ENCODE measurements at places on chromosomes 5 and 9.

- no peak for DNase-seq
Observed at GRCh38 chr9:111063332-111063731, 25.1 kb upstream of the LPAR1 start.

GRCh38 chr9:4066120-4066519 is 233.7 kb downstream of the GLIS3 start:
- no peak for DNase-seq

DNA sequence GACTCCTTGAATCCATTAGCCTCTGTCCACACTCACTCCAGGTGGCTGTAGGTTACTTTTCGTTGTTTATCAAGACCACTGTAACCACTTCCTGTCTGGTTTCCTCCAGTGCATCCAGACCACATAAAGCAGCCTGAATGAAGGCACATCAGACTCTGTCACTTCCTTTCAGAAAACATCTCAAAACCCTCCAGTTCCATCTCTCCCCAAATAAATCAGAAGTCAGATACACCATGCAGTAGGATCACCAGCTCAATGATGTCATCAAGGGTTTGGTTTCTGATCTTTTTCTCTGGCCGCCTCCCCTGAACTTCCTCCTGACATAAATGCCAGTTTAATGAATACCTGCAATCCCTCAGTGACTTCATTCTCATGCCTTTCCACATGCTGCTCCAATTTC is 161.2 kb downstream of the ZNF462 start:
- DNase-seq, result no peak

- no peak for DNase-seq
Observed at GRCh38 chr5:164809821-164810220, 1304.4 kb downstream of the MAT2B start.

DNA sequence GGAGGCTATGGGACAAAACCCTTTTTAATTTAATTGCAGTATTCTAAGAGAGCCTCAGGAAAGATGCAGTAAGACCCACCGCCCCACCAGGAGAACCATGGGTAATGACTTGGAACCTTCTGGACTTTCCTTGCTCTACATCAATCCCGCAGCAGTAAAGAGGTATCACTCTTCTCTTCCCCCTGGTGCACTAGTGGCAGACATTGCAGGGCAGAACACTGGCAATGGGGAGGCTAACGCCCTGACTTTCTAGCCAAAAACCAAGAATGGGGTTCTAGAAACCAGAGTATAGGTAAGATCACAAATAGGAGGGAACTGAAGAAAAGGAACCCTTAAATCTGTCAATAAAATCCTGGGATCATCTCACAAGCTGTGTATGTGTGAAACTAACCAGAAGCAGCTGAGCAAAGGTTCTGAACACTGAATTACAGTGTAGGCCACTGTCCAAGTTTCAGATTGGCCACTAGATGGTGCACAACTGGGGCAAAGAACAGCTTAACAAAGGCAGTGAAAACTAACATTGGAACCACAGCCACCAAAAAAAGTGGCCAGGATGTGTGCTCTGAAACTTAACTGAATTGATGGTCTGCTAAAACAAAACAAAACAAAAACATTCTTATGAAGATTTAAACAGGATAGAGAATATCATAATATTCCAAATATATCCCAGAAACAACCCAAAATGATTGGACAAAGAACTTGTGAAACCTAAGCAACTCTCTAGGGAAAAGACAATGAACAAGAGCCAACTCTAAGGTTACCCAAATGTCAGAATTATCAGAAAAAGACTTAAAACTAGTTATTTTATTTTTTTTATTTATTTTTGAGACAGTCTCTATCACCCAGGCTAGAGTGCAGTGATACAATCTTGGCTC is 6.6 kb upstream of the FAM151B start:
- peak; percentile 3 for DNase-seq

- no peak for DNase-seq
Observed at GRCh38 chr5:88536146-88536545, 267.5 kb upstream of the TMEM161B start.

DNA sequence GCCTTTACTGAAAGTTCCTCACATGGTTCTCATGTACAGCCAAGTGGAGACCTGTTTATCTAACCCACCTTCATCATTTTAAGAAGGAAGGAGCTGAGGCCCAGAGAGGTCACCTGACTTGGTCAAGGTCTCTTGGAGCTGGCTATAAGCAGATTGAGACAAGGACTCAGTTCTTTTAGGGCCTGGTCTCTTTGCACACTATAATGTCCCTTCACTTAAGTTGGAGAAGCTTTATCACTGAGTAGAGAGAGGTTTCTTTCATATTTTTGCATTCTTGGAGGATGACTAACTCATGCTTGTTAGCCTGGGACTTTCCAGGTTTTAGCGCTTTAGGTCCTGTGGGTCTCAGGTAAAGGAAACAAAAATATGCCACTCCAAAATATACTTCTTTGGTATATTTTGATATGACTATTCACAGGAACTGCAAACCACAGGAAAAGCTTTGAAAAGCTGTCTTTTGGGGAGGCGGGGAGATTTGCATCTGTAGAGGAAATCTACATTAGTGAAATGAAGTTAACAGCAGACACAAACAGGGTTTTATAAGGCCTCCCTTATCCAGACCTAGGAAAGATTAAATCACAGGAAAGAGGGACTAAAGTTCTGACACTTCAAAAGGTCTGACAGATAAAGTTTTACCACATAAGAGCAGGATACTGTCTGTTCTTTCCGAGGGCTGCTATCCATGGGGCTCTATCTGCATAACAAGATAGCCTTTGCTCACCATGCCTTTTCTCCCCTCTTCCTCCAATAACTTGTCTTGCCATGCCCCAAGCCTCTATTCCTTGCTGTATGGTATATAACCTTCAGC is 95.8 kb upstream of the ANKRD55 start:
- DNase-seq, result peak; percentile 7

- DNase-seq, result no peak
Observed at GRCh38 chr5:66742896-66743247, 146.7 kb downstream of the MAST4 start.

Measured in T follicular helper cell (primary cell).